ENCODE measurements at places on chromosomes 2 and 18. TPM values are rescaled to one million over a fixed set of nuclear protein-coding genes. Genes with fewer than 3 reads are reported as not detected.

DNA sequence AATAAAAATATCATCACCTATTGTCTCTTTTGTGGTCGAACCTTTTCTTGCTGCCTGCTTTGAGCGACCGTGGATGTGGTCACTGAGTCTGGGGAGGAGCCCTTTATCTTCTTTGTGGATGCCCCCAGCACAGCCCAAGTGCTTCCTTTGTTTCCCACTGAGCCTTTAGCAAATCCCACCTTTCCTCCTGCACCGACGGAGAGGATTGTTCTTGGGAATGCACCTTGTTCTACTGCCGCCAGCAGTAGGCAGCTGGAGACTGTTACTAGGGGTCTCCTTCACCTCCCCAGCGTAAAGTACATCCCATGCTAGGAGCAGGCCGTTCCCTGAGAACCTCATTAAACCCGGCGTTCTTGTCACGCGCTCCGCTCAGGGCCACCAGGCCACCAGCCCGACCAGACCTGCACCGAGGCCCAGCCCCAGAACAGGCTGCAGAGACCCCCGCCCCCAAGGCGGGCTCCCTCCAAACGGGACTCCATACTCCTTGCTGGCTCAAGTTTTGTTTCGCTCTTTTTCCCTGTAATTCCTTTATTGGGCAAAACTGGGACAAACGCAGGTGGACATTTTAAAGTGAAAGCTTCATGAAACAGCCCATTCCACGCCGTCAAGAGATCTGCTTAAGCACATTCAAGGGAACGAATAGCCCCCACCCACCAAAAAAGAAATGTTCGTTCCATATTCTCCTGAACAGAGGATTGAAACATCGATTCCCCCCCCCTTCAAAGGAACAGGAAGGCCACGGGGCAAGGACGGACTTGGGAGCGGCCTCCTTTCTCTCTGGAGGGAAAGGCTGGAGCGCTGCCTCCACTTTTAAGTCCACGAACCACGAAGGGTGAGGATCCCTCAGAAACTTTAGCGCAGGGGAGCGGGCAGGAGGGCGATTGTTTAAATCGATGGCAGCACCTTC is 1.1 kb upstream of the MAT2A start:
- no peak for DNase-seq

DNA sequence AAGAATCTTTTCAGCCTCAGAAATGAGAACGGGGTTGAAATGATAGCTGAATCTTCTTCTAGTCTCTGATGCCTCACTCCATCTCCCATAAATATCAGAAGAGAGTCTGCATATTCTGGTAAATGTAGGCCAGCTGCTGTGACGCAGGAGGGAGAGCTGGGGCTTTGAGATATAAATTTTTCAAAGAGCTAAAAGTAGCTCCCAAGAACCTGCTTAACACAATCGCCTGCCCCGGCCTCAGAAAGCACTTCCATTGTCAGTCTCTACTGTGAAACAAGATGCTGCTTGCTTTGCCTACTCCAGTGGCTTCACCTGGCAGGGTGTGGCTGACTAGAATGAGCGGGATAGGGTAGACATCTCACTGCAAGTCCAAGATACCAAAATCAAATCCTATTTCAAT is 105.0 kb upstream of the CCDC150 start:
- DNase-seq: no peak

- no peak for DNase-seq
Measured at GRCh38 chr2:10863837-10864236, 47.9 kb upstream of the KCNF1 start.

- DNase-seq: no peak
Measured at GRCh38 chr18:60193780-60194179, 178.8 kb downstream of the MC4R start.

DNA sequence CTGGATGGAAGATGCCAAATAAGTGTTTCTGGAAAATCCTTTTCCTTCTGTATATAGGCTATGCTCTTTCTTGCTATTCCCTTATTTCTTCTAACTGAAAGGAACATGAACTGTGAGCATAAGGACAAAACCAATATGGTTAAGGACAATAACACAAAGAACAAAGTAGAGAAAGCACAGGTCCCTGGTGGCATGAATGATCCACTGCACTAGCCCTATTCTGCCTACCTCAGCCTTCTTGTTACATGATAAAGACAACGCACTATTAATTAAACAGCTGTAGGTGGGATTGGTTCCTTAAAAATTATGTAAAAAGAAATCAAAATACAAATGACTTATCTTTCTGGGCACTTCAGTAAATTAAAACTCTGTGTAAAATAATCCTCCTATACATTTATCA is 1.9 kb upstream of the WDR75 start:
- no peak for DNase-seq

- no peak for DNase-seq
Measured at GRCh38 chr2:120938045-120938771, 202.5 kb downstream of the GLI2 start.

DNA sequence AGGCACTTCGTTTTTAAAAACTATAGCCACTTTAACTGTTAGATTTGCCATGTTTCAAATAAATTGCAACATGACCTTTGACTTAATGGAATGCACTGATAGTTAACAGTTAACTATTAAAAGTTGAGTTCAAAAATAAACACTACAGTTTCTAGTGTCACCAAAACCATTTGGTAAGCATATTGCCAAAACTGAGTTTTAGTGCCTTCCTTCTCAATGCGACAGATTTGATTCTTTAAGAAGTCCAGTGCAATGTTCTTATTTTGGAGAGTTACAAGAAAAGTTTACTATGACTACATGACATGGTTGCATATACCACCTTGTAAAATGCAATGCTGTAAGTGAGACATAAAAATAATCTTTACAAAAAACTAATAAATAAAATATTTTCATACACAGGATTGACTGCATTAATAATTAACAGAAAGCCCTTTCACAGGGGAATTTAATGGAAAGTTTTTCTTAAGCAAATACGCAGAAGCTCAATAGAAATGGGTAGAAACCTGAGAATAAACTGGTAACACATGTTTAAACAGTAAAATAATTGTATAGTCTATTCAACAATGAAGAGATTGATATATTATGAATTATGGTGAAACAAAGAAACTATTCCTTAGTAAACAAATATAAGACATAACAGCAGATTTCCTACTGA is 53.8 kb downstream of the GRB14 start:
- no peak for DNase-seq

- no peak for DNase-seq
Measured at GRCh38 chr2:144989579-144990270, 469.8 kb upstream of the ZEB2 start.

DNA sequence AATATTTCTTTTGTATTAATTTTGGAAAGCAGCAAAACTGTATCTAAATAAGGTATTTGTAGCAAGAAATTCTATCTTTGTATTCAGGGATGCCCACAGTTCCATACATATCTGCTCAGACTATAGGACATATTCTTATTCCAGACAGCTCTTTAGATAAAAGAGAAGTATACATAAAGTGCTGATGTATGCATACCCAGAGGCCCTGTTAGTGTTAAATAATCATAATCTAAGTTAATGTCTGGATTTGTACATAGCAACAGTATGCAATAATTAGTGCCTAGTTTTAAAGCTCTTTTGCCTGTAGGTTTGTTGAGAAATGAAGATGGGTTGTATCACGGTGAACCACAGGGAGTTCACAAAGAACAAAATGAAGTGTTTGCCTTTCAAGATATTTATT is 428.0 kb upstream of the RGPD4 start:
- DNase-seq: no peak

GRCh38 chr2:45394842-45395241 is 216.2 kb downstream of the SRBD1 start:
- no peak for DNase-seq

DNA sequence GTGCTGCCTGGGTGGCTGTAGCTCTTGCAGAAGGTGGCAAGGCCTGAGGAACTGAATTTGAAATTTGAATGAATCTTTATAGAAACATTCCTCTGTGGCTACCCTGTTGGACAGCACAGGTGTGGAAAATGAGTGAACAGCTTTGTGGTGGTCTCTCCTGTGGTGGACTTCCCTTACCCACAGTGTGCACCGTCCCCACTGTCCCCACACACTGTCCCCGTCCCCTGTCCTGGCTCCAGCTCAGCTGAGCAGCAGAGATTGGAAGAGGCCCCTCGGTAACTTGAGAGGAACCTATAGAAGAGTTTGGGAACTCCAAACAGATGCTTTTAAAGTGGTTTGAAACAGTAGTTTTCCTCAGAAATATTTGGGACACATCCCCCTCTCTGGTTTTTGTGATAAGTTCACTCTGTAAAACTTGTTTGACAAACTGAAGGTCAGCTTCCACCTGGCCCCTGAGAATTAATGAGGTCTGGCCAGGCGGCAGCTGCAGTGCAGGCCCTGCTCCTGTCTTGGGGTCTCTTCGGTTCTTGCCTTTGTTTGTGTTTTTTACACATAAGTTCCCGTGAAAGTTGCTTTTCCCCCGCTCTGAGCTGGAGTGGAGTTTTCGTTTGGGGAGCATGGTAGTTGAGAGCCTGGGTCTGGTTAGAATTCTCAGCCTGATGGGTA is 63.2 kb downstream of the ASAP2 start:
- DNase-seq: no peak

- DNase-seq: no peak
Measured at GRCh38 chr2:191666732-191667131, 11.2 kb upstream of the NABP1 start.

DNA sequence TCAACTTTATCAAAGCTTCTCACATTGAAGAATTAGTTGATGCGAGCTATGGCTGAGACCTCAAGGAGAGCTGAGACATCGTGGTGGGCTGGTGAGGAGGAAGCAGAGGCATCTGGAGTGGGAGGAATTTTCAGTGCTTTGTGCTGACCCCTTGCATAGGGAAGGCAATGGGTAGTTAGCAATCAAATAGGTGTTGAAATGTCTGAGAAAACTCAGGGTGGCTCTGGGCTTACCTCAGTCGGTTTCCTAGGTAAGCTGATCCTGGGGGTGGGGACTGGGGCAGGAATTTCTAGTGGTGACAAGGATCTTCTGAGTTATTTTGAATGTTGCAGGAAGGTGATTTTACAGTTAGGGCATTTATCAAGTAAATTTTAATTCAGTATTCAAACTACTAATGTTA is 20.7 kb upstream of the DPP10 start:
- DNase-seq: no peak

DNA sequence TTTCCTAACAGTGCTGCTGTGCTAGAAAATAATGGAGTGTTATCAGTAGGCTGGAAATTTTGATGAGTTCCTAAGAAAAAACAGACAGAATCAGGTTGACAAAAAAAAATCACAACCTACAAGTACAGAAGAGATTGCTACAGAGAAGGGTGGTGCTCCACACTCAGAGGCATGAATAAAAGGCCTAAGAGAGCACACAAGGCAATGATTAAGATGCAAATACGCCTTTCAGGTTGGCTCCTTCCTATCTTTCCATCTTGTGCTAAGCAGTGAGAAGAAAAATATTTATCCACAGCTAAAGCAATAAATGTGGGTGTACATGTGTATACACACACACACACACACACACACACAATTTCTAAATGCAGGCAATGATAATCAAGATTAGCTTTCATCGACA is 130.6 kb upstream of the UBE2E3 start:
- no peak for DNase-seq

DNA sequence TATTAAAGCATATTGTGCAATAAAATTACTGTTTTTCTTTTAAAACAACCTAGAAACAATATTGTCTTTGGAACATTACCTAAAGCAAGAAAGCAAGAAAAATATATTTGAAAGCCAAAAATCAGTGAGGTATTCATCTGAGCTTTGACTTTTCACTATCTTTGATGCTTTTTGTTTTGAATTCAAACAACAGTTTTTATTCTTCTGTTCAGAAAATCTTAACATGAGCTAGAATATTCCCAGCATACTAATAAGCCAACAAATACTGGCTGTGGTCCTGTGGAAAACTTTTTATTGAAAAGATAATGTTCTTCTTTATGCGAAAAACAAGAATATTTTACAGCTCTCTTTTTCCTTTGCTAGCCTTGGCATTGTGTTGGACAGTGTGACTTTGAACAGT is 19.8 kb downstream of the FAM171B start:
- no peak for DNase-seq

- DNase-seq: no peak
Measured at GRCh38 chr18:13640266-13640860, 86.0 kb downstream of the FAM210A start.

DNA sequence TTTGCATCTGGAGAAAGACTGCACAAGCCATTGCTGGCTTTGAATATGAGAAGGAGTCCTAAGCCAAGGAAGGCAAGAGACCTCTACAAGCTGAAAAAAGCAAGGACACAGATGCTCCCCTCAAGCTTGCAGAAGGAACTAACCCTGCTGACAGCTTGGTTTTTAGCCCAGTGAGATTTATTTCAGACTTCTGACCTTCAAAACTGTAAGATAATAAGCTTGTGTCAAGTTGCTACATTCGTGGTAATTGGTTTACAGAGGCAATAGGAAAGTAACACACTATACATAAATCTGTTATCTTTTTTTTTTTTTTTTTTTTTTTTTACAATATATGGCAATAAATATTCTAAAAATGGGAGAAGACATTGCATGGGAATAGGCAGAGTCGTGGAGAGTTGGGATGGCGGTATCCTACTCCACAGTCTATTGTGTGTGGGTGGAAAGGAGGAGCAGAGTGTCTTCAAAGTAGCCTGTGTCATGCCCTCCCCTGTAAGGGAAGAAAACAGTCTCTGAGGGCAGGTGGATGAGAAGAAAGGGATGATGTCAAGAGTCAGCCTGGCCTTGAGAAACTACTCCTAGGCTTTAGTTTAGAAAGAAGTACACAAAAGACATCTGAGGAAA is 196.9 kb downstream of the THSD7B start:
- DNase-seq: no peak

The UGT1A8 gene
- not detected for total RNA-seq

The GAD1 gene
- total RNA-seq: not detected

The SERPINB3 gene
- total RNA-seq: not detected

The RAX gene
- total RNA-seq: not detected

The KCNIP3 gene
- 0.57 TPM for total RNA-seq

The MSTN gene
- total RNA-seq: 0.89 TPM

The CFAP65 gene
- total RNA-seq: not detected

The LRRC30 gene
- not detected for total RNA-seq

The SNRPD1 gene
- total RNA-seq: 36.2 TPM

The AQP12B gene
- total RNA-seq: not detected

The RSAD2 gene
- total RNA-seq: not detected

The DUSP19 gene
- 3.9 TPM for total RNA-seq

The CCDC178 gene
- not detected for total RNA-seq

Data from osteocyte (in vitro differentiated cells).